CD8-positive, alpha-beta T cell (primary cell): ENCODE measurements at places on chromosomes 5 and 9.

- no peak for DNase-seq
Observed at GRCh38 chr9:100071271-100071670, 27.5 kb downstream of the ERP44 start.

DNA sequence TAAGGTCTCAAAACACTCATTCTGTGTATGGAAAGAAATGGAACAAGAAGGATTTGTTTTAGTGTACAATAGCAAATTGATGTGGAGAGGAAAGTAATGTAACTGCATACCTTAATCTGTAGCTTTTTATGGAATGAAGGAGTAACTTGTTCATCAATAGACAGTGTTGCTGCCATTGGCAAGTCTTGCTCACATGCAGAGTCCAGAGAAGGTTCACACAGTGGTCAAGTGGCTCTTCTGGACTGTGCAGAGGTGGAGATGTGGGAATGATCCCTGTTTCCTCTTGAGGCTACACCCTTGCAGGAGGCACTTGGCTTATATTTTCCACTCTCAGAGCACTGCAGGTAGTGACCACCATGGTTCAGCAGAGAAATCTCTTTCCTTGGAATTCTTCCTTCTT lies 132.9 kb upstream of the ANKH start:
- no peak for DNase-seq

DNA sequence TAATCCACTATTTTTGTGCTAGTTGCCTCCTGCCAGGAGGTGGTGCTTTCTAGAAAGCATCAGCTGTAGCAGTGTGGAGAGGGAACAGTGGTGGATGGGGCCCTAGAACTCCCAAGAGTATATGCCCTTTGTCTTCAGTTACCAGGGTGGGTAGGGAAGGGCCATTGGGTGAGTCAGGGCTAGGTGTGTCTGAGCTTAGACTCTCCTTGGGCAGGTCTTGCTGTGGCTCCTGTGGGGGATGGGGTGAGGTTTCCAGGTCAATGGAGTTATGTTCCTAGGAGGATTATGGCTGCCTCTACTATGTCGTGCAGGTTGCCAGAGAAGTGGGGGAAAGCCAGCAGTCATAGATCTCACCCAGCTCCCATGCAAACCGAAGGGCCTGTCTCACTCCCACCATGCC lies 11.3 kb upstream of the ADAMTS12 start:
- no peak for DNase-seq

GRCh38 chr9:135035781-135036760 lies 51.4 kb upstream of the OLFM1 start:
- DNase-seq, result no peak

DNA sequence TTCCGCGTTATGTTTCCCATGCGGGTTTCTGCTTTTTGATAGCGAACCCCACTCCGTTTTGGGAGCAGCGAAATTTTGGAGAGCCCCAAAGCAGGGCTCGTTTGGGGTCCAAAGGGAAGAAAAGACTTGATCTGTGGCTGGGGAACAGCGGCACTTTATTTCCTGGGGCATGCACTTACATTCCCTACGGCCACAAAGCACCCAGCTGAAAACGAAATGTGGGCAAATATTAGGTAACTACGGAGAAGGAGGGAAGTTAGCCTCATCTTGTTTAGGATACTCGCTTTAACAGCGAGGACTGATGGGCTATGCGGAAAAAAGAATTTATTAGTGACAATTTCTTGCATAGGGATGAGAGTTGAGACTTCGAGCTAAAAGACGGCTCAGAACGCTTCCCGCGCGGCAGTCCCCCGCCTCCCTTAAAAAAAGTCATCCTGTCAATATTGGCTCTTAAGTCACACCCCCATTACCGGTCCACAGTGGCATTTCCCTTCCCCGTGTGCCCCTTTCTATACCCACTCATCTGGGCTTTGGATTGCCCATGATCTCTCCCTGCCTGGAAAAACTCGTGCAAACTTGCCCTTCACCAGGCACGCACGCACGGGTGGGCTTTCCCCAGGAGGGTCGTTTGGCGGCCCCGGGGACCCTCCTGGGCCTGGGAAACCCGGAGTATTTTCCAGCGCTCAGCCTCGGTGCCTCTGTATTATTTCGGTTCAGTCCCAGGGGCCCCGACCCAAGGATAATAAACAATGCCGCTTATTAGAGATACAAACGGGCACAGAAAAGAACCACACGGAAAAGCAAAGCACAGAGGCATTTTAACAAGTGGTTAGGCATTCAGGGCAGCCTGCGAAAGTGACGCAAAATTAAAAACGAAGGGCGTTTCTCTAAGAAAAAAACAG lies 35.8 kb upstream of the NFIB start:
- no peak for DNase-seq

- DNase-seq, result no peak
Observed at GRCh38 chr9:129330711-129331492, 152.8 kb upstream of the IER5L start.

GRCh38 chr5:103993031-103993430 lies 430.4 kb upstream of the NUDT12 start:
- no peak for DNase-seq

GRCh38 chr9:27351438-27351837 lies 54.5 kb upstream of the EQTN start:
- DNase-seq, result no peak

DNA sequence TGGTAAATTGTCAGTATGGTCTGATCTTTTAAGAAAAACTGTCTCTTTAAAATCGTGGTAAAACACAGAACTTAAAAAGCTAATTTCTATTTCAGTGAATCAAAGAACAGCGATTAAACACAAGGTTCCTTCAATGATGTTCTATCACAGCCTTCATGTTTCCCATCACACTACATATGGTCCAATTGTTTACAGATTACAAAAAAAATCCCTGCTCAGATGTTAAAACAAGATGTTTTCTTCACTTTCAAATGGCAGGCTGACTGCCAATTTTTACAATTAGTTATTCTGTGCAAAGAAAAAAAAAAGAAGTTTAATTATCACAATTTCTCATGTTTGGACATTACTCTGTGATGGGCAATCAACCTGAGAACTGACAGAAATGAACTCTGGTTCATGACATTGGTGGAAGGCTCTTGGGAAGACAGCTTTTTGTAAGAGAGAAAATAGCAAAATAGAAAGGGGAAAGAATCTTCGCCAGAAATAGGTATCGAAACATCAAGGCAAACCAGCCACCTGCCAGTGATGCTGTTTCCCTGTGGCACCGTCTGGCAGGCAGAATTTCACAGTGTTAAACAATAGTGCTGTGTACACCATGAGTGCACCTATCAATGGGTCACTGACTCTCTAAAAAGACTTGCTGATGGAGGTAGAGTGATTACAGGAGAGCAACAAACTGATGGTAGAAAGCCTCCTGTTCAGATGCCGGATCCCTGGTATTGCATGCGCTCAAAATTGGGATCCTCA lies 1020.0 kb upstream of the ARRDC3 start:
- no peak for DNase-seq

DNA sequence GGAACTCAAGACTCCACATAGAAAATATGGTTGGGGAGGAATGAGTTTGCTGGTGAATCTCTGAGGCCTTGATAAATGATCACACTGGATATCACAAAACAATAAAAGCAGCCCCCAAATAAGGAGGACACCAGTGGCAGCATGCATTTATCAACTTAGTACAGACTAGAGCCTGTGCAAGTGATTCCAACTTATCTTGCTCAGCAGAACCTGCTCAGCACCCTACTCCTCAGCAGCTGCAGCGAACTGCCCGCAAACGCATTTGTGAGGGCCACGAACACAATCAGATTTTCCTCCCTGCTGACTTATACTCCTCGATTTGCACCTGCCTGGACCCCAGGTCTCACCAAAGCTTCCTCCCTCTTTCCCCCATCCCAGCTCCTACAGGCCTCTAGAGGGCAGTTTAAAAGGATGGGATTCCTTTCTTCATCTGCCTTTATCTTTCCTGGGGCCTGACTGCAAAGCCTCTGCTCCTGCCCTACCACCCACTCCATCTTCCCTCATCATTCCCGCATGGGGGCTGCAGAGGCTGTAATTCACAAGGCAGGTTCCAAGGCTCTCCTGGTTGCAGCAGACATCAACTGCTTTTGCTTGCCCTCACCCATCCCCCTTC lies 41.2 kb downstream of the ANKS6 start:
- DNase-seq, result no peak

- no peak for DNase-seq
Observed at GRCh38 chr9:118129541-118129940, 425.3 kb downstream of the TLR4 start.

DNA sequence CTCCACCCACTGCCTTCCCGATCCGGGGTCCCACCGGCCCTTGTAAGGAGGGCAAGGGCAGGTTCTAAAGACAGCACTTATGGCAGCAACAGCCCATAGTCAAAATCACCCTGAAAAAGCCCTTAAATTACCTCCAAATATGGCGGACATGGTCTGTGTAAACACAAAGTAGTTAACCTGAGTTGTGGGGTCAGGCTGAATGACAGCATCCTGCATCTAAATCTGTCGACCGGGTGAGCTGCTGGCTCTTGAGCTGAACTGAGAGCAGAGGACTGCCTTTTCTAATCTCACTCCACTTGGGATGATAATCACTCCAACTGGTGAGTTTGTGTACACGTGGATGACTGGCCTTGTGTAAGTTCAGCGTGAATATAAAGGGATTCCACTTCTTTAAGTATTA lies 249.6 kb downstream of the DENND1A start:
- no peak for DNase-seq

DNA sequence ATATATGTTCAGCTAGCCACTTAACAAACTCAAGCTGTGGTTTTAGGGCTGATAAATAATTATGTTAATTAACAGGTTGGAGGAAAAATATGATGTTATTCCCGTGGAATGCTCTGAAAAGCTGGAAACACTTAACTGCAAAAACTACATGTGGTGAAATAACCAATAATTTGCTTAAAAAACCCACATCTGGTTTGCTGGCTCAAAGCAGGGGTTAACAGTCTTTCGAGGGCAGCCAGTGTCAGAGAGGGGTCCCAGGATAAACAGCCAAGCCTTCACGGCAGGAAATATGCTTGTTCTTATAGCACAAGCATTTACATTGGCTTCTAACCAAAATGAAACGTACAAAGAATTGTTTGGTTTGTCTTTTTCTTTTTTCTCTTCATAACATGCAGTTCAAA lies 254.0 kb upstream of the GAS1 start:
- no peak for DNase-seq

- no peak for DNase-seq
Observed at GRCh38 chr9:37992924-37993349, 76.1 kb downstream of the SHB start.

DNA sequence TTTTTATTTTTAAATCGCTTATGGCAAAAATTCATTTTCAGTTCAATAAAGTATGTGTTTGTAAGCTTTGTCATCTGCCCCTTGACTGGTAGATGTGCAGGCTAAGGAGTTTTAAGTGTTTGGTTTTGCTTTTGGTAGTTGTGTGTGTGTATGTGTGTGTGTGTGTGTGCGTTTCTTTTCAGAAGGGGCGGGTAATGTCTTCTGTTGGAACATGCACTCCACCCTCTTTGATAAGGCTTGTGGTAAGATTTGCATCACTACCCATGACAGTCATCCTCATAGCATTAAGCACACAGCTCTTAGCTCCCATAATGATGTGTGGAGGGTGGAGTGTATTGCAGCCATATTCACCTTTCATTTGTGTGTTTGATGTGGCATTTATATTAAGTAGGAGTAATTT lies 92.1 kb upstream of the FSD1L start:
- DNase-seq, result no peak

DNA sequence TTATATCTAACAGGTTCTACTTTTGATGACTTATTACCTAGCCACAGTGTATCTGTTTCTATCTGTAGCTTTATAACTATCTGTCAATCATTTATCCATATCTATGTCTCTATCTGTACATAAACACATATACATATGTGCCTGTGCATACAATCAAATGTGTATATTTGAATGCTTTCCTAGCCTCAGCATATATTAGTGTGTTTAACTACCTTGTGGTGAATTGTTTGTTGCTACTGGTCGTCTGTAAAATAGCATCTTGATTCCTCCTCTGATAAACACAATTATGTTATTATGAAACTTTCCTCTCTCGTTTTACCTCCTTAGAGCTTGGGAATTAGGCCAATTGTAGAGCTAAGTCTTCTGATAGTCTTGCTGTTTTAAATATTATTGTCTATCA lies 44.4 kb downstream of the PARP8 start:
- no peak for DNase-seq

DNA sequence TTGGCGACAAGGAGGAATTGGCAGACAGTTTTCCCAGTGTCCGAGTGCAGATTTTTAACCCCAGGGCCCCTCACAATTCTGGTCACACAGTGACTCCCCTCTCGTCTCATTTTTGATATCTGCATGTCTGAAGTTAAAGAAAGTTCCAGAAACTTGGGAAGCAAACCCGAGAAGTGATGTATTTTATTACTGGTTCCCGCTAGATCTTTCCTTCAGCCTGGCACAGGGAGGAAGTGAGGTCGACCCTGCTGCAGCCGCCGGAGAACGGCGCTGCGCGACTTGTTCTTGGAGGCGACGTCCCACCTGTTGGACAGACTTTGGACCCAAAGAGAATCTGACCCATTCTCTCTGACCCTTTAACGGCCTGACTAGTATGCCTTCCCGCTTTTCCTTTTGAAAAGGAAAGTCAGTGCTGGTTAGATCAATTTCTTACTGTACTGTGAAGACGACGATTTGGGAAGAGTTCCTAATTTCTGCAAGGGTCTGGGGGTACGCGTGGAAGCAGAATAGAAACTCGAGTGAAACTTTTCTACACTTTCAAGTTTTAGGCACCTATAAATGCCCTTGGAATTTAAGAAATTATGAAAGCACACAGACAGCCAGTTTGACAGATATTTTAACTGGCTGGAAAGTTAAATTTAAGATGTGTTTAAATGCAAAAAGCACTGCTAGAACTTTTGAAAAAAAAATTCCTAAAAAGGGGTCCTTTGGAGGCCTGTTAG lies 744 bp downstream of the OTULIN start:
- peak; percentile 62 for DNase-seq

DNA sequence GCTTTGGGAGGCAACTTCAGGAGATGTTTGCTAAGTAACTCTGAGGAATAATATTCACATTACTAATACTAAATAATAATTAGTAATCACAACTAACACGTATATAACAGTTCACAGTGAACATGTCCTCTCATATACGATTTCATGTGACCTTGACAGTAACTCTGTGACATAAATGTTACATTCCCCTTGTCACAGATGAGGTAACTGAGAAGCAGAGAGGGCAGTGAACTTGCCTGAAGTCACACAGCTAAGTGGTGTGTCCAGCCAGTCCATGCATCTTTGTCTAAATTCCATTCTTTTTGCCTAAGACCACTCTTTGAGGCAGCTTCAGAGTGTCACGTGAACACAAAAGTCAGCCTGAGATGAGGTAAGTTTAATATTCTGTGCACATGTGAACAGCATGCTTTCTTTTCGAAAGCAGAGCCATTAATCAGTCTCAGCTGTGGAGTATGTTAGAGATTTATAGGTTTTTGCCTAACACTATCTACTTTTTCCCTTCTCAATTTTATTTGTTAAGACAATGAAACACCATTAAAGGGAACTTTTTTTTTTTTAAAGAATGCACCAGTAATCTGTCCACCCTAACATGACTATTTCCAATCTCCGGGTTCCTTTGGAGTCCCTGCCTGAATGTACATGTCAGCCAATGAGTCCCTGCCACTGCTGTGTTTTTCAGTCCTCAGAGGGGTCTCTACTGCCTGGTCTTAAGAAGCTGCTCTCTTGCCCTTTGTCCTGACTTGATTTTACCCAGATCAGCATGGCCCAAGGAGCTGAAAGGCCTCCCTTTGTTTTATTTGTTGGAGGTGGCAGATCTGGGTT lies 43.5 kb downstream of the SH3PXD2B start:
- no peak for DNase-seq
